ENCODE measurements at places on chromosomes 1 and 21.

GRCh38 chr1:240385985-240386978, 225.7 kb downstream of the GREM2 start:
- no peak for DNase-seq

DNA sequence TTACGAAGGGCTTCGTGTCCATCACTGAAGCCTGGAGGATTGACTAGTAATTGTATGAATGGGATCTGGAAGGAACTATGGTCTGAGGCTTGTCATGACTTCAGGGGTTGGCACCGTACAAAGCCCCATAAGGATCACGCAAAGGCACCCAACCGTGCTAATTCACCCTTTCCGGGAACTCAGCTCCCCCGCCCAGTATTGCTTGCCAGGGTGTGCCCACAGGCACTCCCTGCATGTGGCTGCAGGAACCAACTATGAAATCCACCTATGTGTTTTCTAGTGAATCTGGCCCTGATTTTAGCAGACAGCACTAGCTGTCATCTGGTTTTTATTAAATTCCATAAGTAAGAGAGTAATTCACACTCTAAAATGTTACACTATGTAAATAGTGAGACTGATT, 139.2 kb downstream of the TM2D1 start:
- no peak for DNase-seq

DNA sequence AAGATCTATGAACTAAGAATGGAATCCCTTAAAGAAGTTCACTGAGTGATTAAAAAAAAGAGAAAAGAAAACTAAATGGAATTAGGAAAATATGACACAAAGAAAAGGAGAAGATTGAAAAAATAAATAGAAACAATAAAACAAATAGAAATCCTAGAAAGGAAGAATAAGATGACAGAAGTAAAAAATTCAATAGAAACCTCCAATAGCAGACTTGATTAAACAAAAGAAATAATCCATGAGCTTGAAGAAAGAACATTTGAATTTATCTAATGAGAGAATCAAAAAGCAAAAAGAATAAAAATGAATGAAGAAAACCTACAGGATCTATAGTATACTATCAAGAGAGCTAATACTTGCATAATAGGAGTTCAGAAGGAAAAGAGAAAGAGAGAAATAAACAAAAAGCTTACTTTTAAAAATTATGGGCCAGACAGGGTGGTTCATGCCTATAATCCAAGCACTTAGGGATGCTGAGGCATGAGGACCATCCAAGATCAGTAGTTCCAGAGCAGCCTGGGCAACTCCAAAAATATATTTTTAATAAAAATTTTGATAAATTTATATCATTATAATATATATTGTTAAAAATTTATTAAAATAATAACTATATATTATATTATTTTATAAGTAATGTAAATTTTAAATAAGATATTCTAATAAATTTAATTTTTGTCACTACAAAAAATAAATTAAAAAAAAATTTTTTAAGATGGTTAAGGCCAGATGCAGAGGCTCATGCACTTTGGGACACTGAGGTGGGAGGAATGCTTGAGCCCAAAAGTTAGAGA, 9.4 kb upstream of the VN1R5 start:
- no peak for DNase-seq

DNA sequence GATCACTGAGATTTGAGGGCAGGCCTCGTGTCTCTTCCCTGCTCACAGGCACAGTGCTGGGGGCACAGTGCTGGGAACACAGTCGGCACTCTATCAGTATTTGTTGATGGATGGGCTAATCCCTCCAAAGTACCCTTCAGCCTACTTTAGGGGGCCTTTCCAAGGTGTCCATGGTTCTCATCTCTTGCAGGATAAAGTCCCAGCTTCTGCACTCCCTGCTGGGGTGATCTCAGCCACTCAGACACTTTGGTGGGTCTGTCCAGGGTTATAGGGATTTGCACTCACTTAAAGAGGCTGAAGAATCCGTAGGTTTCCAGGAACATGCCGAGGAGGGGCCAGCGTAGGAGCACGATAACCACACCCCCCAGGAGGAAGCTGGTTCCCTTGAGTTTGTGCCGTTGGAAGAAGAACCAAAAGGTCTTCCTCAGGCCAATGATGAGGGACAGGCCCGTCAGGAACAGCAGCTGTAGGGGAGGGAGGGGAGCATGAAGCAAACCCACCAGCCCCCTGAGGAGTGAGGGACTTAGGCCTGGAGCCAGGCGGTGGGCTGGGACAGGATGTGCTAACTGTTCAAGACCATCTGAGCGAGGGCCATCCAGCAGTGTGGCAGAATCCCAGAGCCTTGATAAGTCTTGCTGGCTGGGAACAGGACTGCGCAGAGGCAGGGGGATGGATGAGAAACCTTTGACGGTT, 5.2 kb upstream of the KISS1 start:
- DNase-seq, result no peak

GRCh38 chr1:38213646-38214434, 167.2 kb upstream of the POU3F1 start:
- no peak for DNase-seq

All from activated T-cell treated with anti-CD3 and anti-CD28 coated beads for 24 hours (primary cell).